ENCODE measurements at places on chromosomes 6 and 20. TPM values are rescaled to one million over a fixed set of nuclear protein-coding genes. Genes with fewer than 3 reads are reported as not detected.
A peak's percentile ranks its signal among the peaks of the same experiment; 100 is the strongest.

RPRD1B gene
- 8.1 TPM for polyA plus RNA-seq

ZC3H12D gene
- 0.31 TPM for polyA plus RNA-seq

MLN gene
- polyA plus RNA-seq = not detected

- DNase-seq = peak; percentile 91
Observed at GRCh38 chr20:23637282-23638221, at the start of gene CST3. CST3 (minus strand) TSS chr20:23637955; CDS start chr20:23637862, 93 bp downstream.

GRCh38 chr6:195861-196360 lies 96.4 kb upstream of the DUSP22 start:
- no peak for DNase-seq

DNA sequence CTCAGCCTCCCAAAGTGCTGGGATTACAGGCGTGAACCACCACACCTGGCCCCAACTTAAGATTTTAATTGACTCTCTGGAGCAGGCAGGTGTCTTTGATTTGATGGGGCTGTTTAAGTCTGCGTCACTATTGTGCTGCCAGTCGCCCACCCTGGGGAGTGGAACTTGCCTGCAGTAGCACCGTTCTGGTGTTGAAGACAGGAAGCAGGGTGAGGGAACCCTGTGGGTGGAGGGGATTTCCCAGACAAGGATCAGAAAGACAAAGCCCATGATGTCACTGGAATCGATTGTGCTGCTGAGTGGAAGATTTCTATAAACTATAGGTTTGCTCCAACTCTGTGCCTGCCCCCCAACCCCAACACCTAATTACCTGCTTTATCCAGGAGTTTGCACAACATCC lies 11.0 kb downstream of the ALDH8A1 start:
- DNase-seq = no peak

- no peak for DNase-seq
Observed at GRCh38 chr6:56087421-56087820, 160.0 kb downstream of the COL21A1 start.

DNA sequence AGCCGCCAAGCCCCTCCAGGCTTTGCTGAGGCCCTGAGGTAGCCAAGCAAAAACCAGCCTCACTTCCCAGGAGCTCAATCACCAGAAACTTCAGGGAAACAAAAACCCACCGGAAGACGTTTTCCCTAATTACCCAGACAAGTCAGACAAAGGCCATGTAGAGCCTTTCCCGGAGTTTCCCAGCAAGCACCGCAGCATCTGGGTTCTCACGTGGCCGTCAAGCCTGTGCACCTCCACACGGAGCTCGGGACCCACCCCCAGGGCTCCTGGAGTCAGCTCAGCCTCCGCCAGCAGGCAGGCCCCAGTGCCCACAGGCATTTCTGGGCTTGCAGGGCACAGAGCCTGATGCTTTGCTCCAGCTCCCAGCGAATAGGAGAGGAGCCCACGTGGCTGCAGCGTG lies 10.1 kb upstream of the MRGBP start:
- DNase-seq = peak; percentile 50

DNA sequence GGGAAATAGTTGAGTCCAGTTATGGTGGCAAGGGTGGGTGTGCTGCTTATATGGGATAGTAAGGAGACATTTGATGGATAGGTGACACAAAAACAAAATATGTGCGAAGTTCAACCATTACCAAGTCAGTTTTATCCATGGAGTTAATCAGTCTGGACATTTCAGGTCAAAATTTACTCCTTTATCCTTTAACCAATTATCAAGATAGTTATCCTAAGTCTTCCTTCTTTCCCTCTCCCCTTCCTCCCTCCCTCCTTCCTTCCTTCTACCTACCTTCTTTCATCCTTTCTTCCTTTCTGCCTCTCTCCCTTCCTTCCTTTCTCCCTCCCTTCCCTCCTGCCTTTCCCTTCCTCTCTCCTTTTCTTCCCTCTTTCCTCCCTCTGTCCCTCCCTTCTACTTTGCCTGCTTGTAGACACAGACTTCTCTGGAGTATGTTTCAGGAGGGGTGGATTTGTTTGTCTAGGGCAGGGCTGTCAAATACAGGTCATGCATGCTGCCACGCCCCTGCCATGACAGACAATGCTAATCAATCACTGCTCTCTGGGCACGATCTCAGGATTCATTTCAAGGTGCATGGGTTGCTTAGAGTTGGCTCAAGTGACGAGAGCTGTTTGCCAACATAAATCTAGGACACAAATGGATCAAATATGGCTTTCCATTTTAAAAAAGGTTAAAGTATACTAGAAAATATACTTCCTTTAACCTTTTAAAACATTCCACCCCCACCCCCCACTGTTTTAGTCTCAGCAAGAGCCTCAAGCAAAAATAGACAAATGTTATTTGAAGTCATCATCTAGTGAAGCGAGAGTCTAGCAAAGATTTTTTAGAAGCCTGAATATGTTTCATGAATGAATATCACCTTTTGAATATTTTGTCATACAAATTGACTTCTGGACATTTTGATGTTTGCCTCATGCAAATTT lies 281.6 kb upstream of the CITED2 start:
- DNase-seq = peak; percentile 71

GRCh38 chr6:100988391-100988984 lies 107.4 kb upstream of the ASCC3 start:
- DNase-seq = no peak

- DNase-seq = peak; percentile 83
Observed at GRCh38 chr20:62244644-62245108, 6.4 kb downstream of the OSBPL2 start.

- DNase-seq = no peak
Observed at GRCh38 chr6:81572020-81572419, 180.5 kb downstream of the TENT5A start.

GRCh38 chr6:40910260-40910893 lies 128.6 kb downstream of the UNC5CL start:
- no peak for DNase-seq

DNA sequence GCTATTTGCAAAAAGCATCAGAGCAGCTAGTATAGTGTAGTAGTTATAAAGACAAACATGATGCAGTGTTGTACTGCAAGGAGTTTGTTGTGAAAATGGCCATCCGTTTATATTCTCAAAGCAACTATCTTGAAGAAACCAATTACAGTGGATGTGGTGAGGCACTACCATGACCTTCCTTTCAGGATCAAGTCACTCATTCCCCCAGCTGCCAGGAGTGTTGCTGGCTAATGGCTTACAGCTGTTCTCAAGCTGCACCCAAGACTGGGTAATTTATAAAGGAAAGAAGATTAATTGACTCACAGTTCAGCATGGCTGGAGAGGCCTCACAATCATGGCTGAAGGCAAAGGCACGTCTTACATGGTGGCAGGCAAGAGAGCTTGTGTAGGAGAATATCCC lies 29.0 kb downstream of the ADGRF4 start:
- DNase-seq = no peak

DNA sequence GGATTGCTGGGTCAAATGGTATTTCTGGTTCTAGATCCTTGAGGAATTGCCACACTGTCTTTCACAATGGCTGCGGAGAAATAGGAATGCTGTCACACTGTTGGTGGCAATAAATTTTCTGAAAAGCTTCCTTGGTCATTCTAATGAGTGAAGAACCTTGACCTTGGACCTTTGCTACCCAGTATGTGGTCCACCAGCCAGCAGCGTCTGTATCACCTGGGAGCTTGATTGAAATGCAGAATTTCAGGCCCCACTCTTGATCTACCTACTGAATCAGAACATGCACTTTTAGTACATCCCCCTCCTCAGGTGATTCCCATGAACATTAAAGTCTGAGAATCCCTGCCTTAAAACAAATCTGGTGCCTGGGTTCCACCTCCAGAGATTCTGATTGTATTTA lies 27.5 kb upstream of the GLP1R start:
- DNase-seq = no peak

GRCh38 chr6:48961781-48962415 lies 501.2 kb downstream of the MMUT start:
- no peak for DNase-seq

DNA sequence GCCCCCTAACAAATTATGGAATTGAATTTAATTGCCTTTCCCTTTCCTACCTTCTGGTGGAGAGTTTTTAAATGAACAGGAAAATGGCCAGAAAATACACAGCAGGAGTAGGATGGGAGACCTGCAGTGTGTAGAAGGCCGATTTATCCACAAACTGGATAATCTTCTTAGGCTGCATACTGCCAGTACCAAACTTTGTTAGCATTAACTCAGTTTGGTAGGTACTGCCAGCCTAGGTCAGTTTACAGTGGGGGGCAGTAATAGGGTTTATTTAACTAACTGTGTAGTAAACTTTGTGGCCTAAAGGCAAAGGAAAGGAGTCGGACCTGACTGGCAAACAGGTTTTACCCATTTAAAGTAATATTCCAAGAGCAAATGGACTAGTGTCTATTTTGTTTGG lies 4.6 kb downstream of the NCOA3 start:
- no peak for DNase-seq
